ENCODE measurements at places on chromosomes 1 and 21.

DNA sequence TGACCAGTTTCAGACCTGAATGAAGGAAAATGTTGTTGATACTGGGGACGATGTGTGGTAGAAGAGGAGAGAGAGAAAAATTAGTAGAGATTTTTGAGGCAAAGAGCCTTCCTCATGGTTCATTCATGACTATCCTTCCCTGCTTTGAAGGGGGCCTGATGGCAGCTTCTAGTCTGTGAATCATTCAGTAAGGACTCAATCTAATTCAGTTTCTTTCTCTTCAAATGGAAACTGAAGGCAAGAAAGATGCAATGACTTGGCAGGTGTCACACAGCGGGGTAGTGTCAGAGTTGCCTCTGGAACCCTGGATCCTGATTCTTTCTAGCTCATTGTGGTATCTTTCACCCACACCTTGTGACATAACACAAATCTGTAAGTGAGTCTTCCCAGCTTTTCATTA, 14.9 kb upstream of the CD5L start:
- no peak for DNase-seq

- DNase-seq: peak; percentile 21
Observed at GRCh38 chr1:28915031-28915895, 894 bp downstream of the EPB41 start.

GRCh38 chr1:20552728-20553445, 514 bp downstream of the FAM43B start:
- no peak for DNase-seq

GRCh38 chr1:153485863-153486262, 25.4 kb upstream of the S100A7 start:
- no peak for DNase-seq

- no peak for DNase-seq
Observed at GRCh38 chr1:207004931-207005830, 27.4 kb downstream of the C1orf116 start.

DNA sequence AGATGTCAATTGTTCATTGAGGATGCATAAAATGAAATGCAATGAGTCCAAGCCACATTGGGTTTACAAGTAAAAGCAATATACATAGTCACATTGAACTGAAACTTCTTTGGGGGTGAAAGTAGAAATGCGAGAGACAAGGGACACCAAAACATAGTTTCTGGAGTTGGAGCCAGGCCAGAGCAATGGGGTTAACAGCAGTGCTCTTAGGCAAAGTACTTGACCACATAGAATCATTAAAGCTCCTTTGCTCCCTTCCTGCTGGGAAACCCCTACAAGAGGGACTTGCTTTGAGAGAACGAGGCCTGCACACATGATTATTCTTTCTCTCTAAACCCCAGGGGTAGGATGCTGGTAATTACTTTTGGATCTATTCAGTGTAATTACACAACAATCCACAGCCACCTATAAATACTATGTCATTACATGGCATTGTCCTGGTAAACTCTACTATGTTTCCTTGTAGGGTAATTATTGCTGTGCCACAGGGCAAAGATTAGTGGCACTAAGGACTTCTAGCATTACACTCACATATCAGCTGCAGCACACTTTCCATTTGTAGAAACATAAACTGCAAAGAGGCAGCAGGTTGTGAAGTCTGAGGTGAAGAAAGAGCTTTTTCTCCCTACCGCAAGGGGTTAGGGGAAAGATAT, 421.6 kb upstream of the PBX1 start:
- no peak for DNase-seq

- no peak for DNase-seq
Observed at GRCh38 chr1:247241691-247242090, 14.2 kb upstream of the VN1R5 start.

GRCh38 chr1:19376428-19377372, 64.6 kb downstream of the SLC66A1 start:
- no peak for DNase-seq

DNA sequence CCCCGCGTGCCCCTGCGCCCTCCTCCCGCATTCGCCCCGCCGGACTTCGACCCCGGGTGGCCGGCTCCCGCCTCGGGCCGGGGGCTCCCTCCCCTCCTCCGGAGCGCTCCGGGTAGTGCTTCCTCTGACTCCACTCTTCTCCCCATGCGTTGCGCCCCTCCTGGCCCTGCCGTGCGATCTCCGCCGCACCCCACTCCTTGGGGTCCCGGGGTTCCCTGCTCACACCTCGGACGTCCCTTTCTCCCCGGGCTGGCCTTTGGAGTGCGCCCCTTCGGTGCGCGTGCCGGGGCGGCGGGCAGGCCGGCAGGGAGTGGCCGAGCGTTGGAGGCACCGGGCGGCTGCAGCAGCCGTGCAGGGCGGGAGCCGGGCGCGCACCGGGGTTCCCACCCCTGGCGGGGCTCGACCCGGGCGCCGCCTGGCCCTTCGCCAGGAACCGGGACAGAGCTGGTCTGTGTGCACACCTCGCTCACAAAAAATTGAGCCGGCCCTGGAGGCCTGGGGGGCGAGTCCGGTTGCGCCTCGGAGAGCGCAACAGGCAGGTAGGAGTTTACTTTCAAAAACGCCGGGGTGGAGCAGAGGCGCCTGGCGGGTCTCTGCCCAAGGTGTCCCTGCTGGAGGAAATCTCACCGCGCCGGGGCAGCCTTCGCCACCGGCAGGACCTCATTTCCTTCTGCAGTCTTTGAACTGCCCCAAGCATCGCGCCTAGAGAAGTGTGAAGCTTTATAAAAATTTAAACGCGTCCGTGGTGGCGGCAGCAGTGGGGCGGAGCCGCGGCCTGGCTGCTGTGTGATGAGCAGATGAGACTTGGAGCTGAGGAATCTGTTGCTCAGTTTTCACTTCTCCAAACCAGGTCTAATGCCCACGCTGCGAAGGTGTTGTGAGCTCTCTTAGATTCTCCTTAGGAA, 650 bp downstream of the VANGL1 start:
- no peak for DNase-seq

- DNase-seq: no peak
Observed at GRCh38 chr1:29524285-29525065, 288.2 kb downstream of the PTPRU start.

- DNase-seq: no peak
Observed at GRCh38 chr1:202952818-202953217, 5.3 kb downstream of the ADIPOR1 start.

DNA sequence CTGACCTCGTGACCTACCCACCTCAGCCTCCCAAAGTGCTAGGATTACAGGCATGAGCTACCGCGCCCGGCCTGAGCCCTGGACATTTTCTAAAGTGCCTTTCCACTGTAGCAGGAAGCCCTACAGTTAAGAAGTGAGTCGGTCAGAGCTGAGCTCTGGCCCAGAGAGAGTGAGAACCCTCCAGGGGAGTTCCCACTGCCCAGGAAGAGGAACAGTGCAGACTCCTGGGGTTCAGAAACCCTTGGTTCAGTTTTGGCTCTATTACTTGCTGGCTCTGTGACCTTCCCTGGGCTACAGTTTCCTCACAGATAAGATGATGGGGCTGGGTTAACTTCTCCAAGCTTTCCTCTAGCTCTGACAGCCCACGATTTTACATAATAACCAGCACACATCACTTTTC, 20.9 kb downstream of the SLC9A1 start:
- DNase-seq: no peak

DNA sequence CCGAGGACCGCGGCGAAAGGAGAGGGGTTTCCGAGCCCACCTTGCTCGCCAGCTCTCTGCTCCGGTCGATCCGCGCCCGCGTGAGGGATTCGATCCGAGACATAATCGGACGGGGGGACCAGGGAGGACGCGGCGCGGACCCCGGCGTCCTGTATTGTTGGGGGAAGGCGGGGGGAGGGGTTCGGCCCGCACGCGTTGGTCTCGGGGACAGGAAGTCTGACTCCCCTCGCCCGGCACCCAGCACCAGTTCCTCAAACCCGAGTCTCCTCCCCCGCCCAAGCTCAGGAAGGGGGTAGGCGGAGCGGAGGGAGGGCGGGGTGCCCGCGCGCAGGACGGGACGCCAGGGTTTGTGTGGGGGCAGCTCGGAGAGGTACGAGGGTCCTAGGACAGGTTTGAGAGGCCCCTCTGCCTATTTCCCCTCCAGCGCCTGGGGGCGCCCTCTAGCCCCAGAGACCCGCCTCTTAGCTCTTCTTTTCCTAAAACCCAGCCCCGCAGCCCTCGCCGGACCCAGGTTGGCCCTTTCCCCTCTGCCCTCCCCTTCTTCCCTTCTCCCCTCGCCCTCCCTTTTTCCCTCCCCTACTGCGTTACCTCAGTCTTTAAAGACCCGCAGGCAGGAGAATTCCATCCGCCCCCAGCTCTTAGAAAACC, at the start of gene ARHGEF2:
Gene ARHGEF2, minus strand, starts transcription at position 223 of the 648 bp plus-strand sequence. Its CDS starts 120 bp downstream, at position 103.
- peak; percentile 69 for DNase-seq

GRCh38 chr1:152735648-152736047, 22.2 kb upstream of the KPRP start:
- no peak for DNase-seq

DNA sequence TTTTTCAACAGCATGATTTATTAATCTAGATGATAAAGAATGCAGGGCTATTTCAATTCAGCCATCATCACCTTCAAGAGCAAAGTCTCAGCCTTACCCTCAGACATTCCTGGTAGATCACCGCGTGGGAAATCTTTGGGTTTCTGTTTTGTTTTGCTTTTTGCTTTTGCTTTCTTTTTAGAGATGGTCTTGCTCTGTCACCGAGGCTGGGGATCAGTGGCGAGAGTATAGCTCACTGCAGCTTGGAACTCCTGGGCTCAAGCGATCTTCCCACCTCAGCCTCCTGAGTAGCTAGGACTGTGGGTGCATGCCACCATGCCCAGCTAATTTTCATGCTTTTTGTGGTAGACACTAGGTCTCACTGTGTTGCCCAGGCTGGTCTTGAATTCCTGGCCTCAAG, 289.7 kb downstream of the AJAP1 start:
- no peak for DNase-seq

DNA sequence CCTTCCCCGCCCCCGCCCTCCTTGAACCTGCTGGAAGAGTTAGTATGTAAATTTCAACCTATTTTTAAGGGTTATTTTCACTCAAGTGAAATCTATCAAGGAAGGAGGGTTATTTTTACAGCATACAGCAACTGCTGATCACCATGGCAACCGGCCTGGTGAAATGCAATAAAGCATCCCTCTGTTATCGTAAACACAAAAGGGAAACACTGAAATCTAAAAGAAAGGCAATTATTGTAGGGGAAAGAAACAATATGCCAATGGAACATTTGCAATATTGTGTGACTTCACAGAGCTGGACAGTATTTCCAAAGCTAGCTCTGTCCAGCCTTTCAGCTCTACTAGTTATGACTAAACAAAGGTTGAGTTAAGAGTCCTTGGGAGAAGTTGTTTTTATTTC, 588.3 kb upstream of the PBX1 start:
- no peak for DNase-seq

GRCh38 chr21:38768471-38769063, 37.2 kb upstream of the ETS2 start:
- peak; percentile 45 for DNase-seq

GRCh38 chr1:91913018-91913417, 27.1 kb upstream of the TGFBR3 start:
- DNase-seq: no peak

DNA sequence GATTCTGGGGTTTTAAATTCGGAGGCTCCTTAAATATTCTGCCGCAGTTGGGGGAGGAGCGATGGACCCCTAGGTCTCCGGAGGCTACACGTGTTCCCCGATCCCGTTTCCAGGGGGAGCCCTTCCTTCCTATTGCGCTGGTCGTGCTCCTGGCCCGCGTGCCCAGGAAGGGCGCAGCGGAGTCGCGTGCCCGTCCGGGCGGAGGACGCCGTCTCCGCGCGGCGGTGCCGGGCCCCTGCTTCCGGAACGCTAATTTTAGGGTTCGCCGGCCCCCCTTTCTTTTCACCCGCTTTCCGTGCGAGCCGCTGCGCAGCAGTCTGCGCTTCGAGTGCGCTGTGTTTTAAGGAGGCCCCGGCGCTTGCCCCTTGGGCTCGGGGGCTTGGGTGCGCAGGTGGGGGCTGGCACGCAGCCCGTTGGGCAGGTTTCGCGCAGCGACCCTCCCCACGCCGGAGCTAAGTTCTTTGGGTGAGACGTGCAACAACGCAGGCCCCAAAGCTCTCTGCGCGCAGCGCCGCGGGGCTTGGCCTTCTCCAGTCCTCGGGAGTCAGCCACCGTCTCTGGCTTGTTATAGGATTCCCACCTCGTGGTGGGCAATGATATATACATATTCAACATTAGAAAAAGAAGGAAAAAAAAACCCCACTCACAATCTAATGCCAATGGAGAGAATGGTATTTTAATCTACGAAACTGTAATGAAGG, 43.5 kb upstream of the DNAJC6 start:
- DNase-seq: no peak

DNA sequence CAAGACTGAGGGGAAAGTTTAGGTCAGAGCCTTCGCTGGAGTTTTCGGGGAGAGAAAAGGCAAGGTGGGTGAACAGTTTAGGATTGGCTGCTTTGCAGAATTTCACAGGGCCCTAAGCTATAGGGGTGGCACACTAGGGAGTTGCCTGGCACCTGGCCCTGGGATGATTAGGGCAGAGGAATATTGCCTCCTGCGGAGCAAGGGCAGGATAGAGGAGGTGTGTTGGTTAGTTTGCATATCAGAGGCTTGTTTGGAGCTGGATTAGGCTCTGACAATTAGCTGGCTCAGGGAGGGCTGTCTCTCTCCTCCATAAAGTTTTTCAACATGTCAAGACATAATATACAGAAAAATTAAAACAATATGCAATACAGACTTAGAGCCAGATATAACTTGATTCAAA, 436.4 kb downstream of the DISC1 start:
- no peak for DNase-seq

DNA sequence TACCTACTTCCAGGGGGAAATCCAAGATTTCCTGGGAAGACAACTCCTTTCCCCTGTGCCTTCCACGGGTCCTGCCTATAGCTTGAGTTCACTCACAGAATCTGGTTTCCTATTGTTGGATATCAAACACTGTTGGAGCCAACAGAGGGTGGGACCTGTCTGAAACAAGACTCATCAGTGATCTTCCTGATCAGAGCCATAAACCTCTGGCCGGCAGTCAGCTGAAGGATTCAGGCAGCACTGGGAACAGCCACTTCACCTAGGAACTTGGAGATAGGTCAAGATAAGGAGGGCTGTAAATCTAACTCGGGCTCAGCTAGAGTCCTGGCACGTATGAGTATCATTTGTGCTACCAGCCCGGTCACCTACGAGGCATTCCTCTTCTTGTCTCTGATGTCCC, 23.3 kb downstream of the SH3BP5L start:
- no peak for DNase-seq

- no peak for DNase-seq
Observed at GRCh38 chr1:8006037-8006963, 19.8 kb downstream of the ERRFI1 start.

DNA sequence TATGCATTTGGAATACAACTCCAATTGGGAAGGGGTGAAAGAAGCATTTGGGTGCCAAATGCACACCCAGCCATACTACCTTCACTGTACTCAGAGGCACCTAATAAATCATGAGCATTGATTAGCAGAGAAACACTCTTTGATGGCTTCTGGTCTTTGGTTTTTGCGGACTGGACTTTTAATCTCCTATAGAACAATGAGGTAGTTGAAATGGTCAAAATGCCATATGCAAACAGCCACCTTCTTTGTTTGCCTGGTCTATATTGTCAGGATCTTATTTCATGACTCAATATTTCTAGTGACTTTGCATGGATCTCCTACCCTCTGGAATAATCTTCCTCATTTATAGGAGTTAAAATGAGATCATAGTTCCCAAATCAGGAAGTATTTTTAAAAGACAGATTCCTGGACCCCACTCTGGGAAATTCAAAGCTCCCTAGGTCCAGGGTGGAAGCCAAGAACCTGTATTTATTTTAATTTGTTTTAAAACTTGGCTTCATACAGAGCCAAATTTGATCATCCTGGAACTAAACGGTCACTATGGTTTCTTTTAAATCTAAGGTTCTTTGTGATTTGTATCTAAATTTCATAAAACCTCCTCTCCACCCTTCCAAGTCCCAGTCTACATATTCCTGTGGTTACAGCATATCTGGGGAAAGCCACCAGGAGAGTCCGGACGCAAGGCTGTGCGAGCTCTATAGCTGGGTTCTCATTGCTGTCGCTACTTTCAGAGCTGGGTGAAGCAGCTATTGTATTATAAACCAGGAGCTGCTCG, 8.7 kb downstream of the FAM3B start:
- DNase-seq: no peak
